ENCODE measurements at places on chromosomes 16 and 17. TPM values are rescaled to one million over a fixed set of nuclear protein-coding genes. Genes with fewer than 3 reads are reported as not detected.

DNA sequence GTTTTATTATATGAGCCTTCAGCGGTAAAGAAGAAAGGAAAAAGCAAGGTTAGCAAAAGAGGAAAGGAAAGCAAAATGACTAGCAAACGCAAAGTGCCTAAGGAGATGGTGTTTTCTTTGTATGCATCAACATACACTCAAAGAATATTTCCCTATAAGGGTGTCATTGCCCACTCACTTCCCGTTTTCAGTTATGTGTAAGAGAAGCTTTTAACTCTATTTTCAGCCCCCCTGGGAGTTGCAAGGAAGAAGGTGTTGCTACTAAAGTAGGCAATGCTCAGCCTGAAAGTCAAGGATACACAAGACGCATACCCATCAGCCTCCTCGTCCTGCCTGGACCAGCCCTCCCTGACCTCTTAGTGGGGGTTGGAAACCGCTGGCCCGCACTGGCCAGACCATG lies 267.7 kb upstream of the ZFHX3 start:
- DNase-seq = no peak

- no peak for DNase-seq
These were observed 16.4 kb downstream of the SAP30BP start for GRCh38 chr17:75683583-75683982.

Gene PYDC1
- not detected for polyA plus RNA-seq

DNA sequence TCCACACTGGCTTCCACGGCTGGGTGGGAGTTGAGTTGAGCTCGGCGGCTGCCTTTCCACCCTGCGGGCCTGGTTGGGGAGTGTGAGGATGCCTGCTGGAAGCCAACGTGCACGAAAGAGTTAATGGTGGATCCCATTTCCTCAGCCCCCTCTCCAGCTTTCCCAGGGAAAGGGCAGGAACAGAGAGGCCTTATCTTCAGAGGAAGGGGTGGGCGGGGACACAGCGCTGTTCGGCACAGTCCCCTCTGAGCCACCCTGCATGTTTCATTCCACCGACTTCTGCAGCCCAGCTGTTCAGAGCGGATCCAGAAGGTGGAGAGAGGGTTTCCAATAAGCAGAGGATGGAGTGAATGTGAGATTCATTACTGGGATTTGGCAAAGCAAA lies 295.3 kb downstream of the SEC14L1 start:
- no peak for DNase-seq

Gene TMED6
- 2.3 TPM for polyA plus RNA-seq

DNA sequence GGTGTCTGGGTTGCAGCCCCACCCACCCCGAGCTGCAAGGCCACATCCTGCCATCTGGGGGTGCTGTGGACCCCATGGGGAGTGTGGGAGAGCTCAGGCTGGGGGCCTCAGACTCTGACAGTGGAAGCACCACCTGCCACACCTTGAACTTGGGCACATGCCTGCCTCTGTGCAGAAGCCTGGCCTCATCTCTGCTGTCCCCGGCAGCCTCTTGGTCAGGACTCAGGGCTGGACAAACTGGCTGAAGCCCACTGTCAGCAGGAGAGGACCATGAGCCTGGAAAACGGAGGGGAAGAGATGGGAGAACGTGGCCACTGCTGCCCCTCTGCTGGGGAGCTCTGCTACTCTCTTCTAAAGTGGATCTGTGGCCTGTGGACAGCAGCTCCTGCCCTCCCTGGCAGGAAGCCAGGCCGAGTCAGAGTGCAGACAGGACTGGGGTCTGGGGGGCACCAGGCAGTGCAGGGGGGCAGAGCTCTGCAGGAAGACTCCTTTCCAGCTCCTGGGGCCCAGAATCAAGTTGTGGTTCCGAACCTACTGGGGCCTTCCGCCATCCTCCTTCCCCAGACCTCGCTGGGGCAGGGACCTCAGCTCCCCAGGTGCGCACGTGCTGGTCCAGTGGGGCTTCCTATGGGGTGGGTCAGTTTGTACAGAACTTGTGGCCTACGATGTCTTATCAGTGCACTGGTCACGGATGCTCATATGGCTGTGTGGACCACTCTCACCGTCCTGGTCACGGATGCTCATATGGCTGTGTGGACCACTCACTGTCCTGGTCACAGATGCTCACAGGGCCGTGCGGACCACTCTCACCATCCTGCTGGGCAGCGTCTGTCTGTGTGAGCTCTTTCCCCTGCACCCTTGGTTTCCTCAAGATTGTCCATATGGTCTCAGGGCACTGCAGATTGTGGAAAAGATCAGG lies 207.7 kb downstream of the LAT start:
- no peak for DNase-seq

Data from right renal cortex interstitium (tissue), 3 donors.